GOT3 (cell line): ENCODE measurements at places on chromosomes 13 and 19.

- DNase-seq = no peak
These were observed 3.2 kb downstream of the MAP2K2 start for GRCh38 chr19:4120559-4121272.

GRCh38 chr13:48636550-48636949 lies 17.2 kb upstream of the CYSLTR2 start:
- no peak for DNase-seq

- no peak for DNase-seq
These were observed 7.0 kb upstream of the F10 start for GRCh38 chr13:113115363-113116205.

GRCh38 chr13:21833921-21834320 lies 163.0 kb downstream of the FGF9 start:
- DNase-seq = no peak

DNA sequence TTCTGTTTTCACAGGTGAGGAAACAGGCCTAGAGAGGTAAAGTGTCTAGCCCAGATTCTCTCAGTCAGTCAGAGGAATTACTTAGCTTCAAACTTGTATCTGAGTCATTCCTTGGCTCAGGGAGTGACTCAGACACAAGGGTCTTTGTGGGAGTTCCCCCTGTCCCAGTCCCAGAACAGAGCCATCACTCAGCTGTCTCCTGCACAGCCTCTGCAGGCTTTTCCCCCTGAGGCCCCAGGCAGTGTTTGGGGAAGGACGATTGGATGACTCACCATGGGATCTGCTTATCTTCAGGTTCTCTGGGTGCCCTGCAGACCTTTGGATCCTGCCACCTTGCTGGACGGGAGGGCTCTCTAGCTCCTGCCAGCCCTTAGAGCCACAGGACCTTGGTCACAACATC lies 13.2 kb downstream of the ZNF793 start:
- DNase-seq = no peak

DNA sequence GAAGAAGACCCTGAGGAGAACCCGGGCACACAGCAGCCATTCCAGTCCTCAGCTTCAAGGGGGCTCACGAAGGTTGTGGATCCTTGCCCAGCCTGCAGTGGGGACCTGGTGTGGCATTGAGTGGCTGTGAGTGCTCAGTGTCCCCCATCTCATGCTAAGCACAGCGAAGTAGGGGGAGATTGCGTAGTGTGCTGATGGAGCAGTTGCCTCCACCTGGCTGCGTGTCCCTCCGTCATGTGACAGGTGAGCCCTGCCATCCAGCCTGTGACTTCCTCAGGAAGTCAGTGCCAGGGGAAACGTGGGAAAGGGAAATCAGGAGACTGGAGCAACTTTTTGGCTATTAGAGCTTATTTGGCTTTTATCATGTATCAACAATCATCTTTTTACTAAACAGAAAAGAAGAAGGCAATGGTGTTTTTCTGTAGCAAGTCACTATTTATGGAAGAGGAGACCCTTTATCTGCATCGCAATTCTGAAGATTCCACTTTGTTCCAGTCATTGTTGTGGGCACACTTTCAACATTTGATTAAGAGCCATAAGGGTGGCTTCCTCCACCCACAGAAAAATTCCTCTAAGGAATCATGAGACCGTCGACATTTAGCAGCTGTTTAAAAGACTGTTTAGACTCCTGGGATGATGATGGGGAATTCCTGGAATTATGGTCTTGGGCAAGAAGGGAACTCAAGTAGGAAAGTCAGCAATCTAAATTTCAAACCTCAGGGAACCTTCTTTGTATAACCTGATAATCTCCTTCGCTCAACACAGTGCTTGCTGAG lies 126.8 kb upstream of the SPATA13 start:
- no peak for DNase-seq

- DNase-seq = no peak
These were observed 34.9 kb upstream of the MLNR start for GRCh38 chr13:49185264-49185663.

DNA sequence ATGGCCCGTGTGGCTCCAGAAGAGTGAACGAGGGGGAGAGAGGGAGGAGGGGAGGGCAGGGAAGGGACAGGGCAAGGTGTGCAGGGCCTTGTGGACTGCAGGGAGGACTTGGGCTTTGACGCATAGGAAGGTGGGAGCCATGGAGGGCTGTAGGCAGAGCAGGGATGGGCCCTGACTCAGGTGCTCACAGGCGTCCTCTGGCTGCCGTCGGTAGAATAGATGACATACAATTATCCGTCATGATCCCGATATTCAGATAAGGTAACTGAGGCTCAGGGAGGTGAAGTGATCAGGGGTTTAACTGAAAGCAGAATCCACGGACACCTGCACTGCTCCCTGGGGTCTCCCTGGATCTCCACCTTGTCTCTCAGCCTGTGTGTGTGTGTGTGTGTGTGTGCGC lies 3.4 kb downstream of the C3 start:
- no peak for DNase-seq

- no peak for DNase-seq
These were observed 92.1 kb downstream of the AKAP11 start for GRCh38 chr13:42363941-42364612.

- no peak for DNase-seq
These were observed 34.9 kb upstream of the RCBTB2 start for GRCh38 chr13:48567515-48568369.

GRCh38 chr13:44816701-44817100 lies 172.6 kb downstream of the NUFIP1 start:
- DNase-seq = no peak

- no peak for DNase-seq
These were observed 6.4 kb downstream of the LRCH1 start for GRCh38 chr13:46559272-46559805.

GRCh38 chr19:49887665-49888509 lies 8.8 kb downstream of the IL4I1 start:
- no peak for DNase-seq

DNA sequence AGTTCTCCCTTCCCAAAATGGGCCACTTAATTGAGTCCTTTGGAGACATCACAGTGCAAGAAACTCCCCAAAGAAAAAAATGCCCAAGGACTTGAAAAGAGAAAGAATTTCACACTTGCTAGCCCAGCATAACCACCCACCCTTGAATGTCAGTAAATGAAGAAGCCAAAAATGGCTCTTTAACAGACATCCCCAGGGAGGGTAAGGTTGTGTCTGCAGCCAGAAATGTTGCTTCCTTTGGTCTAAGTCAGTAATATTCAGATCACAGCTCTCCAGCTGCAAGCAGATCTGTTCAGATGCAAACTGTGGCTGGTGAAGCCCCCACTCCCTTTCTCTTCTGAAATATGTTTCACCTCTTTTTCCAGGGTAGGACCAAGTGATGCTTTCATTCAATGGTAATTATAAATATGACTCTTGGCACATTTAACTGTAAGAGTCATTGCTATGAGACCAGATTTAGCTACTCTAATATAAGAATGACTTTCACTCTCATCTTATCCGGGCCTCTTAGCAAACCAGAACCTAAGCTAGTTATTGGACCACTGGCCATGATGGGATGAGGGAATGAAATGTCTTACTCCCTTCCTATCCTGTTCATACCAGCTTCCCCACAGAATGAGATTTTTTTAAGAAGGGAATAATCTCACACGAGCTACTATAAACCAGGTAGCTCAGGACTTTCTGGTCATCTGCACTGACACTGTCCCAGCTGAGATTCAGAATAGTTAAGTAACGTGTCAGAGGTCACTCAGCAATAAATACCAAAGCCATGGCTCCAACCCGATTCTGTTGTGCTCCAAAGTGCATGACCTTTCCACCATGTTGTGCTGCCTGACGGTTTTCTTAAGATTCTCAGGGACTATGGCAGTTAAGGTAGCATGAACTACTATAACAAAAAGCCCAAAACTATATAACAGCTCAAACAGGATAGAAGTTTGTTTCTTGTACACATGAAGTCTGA lies 234.1 kb downstream of the FOXO1 start:
- DNase-seq = no peak

GRCh38 chr13:47555235-47555634 lies 445.8 kb downstream of the SUCLA2 start:
- DNase-seq = no peak

- no peak for DNase-seq
These were observed 132.6 kb upstream of the USP29 start for GRCh38 chr19:56987184-56987583.

- DNase-seq = no peak
These were observed 45.3 kb downstream of the CERS4 start for GRCh38 chr19:8254286-8255001.

GRCh38 chr13:80955501-80955900 lies 614.6 kb upstream of the SPRY2 start:
- no peak for DNase-seq

GRCh38 chr19:43362745-43363144 lies 9.3 kb downstream of the CD177 start:
- no peak for DNase-seq

- DNase-seq = no peak
These were observed 14.4 kb downstream of the C3 start for GRCh38 chr19:6705931-6706632.

DNA sequence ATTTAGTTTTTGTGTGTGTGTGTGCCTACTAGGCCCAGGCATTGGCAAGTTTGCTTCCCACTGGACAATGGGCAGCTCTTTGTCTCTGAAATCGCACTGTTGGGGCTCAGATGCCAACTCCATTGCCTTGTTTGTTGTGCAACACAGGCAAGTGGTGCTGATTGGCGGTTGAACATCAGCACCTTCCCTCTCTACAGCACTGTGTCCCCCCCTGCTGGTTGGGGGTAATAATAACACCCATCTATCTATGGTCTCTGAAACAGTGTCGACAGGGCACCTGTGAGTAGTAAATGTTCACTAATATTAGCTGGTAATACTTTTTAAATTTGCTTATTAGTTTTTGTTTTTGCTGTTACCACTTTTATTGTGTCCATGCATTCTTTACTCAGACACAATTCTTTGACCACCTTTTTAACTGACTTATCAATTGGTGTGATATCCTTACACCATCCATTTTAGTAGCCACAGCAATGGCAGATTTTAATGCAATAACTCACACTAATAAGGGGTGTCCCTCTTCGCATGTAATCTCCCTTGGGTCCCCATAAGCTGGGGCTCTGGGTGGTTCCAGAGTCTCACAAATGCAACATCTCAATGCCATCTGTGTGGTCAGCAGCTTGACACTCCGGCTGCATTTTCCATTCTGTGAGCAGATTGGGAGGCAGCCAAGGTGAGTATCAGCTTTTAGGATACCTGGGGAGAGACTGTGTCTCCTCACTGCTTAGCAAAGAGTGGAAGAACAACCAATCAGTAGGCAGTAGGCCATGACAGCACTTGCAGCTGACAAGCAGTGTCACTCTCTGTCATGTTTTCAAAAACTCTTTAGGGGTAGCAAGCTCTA lies 47.7 kb upstream of the UQCRFS1 start:
- DNase-seq = no peak

DNA sequence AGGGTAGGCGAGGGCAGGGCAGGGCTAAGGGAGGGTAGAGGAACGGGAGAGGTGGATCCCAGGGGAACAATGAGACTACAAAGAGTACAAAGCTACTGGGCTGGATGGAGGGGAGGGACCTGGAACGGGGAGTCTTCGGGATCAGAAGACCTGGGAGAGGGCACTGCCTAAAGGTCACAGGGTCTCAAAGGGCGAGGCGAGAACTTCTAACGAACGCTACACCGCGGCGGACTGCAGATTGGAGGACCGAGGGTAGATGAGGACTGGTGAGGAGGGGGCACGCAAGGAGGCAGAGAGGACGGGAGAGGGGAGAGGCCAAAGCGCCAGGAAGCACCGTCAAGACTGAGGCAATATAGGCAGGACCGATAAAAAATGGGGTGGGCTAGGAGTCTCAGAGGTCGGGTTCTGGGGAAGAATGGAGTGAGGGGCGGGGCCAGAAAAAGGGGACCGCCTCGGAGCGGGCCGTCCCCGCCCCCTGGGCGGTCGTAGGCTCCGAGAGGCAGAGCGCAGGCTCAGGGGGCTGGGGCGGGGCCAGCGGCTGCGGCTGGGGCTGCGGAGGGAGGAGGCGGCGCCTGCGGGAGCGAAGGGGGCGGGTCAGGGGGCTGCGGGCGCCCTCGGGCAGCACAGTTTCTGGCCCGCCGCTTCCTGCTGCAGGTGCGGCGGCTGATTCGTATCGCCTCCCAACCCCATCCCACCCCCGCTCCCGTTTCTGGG lies 1.3 kb upstream of the KCNC3 start:
- DNase-seq = no peak

DNA sequence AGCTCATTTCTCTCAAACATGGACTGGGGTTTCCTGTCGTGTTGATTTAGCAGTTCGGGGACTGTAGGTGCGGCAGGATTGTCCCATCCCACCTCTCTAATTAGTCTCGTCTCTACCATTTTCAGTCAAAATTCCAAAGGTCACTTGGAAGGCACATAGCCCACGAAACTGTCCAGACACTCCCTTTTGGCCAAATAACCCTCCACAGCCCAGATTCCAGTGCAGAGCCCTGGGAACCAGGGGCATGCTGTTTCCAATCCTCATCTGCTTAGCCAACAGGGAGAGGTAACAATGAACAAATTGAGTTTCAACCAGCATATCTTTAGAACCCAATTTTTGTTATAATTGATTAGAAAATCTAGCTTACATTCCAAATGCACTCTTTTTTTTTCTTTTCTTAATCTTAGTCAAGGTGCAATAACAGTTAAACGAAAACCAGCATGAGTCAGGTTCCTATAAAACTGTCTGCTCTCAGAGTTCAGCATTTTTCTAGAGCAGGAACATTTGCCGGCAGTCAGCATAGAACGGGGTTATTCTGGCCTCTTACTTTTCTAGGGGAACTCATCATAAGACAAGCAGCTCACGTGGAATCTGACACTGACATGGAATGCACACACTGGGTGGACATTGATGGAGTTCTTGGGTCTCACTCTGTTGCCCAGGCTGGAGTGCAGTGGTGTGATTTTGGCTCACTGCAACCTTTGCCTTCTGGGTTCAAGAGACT lies 14.4 kb upstream of the CEBPA start:
- no peak for DNase-seq
